Stimulated activated CD4-positive, alpha-beta T cell treated with anti-CD3 and anti-CD28 coated beads, Interleukin-12 subunit alpha, Interleukin-12 subunit beta, amount 100 ng/mL, for 24 hours (primary cell): ENCODE measurements at places on chromosomes 16 and 17.

- DNase-seq = peak; percentile 57
Measured at GRCh38 chr16:660459-661183, 7.3 kb upstream of the RHOT2 start.

DNA sequence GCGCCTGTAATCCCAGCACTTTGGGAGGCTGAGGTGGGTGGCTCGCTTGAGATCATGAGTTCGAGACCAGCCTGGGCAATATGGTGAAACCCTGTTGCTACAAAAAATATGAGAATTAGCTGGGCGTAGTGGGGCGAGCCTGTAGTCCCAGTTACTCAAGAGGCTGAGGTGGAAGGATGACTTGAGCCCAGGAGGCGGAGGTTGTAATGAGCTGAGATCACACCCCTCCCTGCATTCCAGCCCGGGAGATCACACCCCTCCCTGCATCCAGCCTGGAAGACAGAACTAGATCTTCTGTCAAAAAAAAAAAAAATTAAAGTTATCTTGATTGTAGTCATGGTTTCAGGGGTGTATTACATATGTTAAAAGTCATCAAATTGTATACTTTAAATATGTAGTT lies 26.8 kb upstream of the GLG1 start:
- no peak for DNase-seq

DNA sequence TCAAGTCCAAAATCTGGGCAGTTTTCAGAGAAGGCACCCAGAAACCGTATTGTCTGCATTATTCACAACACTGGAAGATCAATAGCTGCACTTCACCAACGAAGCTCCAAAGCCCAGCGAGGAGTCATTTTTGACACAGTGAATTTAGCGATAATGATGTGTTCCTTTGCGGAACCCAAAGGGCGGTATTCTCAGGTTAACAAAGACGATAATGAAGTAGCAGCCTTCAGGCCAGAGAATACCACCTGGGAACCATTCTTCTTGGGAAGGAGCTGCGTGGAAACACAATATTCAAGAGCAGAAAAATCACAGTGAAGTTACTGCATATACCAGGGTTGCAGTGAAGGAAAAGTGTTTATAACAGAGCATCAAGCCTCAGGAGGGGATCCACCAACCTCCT lies 381.0 kb downstream of the TOX3 start:
- DNase-seq = no peak

GRCh38 chr17:10155371-10156076 lies 42.9 kb downstream of the GAS7 start:
- DNase-seq = no peak

DNA sequence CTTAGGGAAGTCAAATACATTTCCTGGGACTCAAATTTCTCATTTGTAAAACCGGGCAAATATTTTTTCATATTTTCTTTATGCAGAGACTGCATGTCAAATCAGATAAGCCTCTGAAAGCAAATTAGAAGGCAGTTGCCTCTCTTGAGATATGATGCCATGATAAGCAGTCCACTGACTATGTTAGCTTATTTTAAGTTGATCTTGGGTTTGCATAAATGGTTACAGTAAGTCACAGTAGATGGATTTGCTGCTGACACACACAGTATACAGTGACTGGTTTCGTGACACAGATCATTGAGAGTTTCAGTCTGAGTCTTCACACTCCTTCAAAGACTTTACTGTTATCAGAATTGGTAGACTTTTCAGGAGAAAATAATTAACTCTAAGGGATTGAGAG lies 927.6 kb upstream of the CDH8 start:
- DNase-seq = no peak

DNA sequence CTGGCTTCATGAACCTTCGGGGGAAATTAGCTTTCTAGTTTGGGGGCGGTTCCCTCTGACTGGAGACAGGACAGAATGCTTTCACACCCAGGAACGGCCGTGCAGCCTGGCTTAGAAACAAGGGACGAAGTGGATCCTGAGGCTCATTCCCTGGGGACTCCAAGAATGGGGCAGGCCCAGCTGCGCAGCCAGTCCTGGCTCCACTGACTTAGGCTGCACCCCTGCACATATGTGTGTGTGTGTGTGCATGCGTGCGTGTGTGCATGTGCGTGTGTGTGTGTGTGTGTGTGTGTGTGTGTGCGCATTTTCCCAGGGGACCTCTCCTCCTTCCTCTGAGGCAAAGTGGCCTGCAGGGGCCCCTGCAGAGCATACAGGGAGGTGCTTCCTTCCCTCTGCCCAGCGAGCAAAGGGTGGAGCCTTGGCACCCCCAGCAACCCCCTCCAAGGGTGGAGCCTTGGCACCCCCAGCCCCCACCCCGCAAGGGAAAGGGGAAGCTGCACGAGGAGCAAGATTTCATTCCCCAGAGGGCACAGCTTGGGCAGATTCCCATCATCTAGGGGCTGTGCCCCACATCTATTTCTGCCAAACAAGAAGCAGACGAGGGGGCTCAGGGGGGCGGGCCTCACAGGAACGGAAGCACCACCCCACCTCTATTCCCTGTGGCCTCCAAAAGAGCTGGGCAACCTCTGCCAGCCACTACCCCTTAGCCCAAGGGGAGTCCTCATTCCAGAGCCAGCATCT lies 97.6 kb upstream of the CBX4 start:
- no peak for DNase-seq

DNA sequence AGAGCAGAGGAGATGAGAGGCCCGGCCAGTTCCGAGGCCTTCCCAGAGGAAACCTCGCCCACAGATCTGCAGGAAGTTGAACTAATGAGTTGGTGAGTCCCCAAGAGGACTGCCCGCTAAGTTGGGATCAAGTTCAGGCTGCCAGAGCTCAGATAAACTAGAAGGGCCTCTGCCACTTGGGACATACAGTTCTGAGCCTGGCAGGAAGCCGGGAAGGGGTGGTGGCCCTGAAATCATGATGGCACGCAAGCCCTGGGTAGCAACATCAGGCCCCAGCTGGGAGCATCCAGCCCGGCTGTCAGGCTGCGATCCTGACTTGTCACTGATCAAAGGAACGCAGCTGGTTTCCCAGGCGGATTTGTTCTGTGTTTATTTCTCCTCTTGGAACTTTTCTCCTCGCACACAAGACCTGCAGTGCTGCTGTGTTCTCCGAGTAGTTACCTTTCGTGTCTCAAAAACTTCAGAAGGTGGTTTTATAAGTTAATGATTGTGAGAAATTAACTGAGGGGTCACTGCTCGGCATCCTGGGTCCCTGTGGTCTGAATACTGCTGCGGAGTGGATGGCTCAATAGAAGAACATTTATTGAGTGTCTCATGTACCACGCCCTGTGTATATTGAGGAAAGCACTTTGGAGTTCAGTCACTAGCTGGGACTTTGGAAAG lies 8.0 kb upstream of the WFDC1 start:
- DNase-seq = no peak

- DNase-seq = peak; percentile 38
Measured at GRCh38 chr16:58459344-58460218, 40.4 kb upstream of the NDRG4 start.

DNA sequence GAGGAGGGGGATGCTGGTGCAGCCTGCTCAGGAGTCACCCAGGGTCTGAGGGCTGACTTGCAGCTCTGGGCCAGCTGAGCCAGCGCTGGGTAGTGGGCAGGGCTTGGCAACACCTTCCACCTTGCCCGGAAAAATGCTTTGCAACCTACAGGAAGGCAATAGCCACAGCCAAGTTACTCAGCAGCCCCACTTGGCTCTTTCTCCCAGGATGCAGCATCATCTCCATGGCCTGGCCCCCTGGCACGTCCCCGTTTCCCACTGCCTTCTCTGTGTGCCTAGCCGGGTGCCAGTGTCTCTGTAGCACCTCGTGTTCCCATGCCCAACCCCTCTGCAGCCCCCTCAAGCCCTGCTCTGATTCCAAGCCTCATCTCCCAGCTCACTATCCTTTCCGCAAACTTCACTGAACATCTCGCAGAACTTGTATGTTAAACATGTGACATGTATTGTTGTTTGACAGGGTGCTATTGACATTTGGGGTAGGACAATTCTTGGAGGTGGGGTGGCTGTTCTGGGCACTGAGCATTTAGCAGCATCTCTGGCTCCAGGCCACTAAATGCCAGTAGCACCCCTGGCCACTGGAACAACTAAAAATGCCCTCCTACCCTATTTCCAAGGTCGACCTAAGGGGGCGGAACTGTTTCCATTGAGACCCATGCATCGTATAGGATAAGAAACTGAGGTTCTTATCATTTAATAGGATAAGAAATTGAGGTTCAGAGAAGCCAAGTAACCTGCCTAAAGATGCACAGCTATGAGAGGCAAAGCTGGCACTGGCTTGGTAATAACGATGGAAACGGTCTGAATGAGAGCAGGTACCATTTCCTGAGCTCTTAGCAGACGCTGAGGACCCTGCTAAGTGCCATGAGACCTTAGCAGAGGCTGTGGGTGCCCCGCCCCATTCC lies 12.2 kb downstream of the DEXI start:
- no peak for DNase-seq

DNA sequence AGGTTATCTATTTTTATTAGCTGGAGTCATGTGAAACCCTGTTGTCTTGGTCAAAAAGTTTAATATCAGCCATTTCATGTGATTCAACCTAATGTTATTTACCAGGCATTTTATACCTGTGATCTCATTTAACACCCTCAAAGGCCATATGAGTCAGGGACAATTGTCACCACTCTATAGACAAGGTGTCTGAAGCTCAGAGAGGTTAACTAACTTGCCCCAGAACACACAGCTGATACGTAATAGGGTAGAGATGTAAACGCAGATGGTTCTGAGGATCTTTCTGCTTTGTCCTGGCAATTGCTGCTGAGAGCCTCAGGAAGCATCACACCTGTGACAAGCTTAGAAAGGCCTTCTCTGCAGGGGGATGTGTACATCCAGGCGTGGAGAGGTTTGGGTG lies 4.9 kb downstream of the CD300A start:
- no peak for DNase-seq

- peak; percentile 39 for DNase-seq
Measured at GRCh38 chr17:47850692-47851573, at the start of gene SP6. SP6 (minus strand) TSS chr17:47851163; CDS start chr17:47848429, 2,734 bp downstream.

DNA sequence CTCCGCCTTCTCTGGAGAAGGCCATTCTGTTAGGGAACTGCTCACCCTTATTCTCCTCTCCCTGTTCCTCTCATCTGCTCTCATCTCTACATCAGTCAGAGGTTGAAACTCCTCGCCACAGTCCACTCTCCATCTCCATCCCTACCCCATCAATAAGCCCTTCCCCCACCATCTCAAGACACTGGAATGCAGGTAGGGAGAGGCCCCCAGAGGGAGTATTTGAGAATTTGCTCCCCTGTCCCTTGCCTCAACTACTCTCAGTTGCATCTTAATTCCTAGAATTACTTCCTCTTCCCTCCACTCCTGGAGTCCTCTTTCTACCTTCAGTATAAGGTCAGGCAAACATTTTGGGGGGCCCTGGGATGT lies 2.0 kb upstream of the AATF start:
- no peak for DNase-seq

- no peak for DNase-seq
Measured at GRCh38 chr16:11004973-11005610, 60.7 kb downstream of the CLEC16A start.

- DNase-seq = no peak
Measured at GRCh38 chr17:36494674-36495073, 8.2 kb downstream of the ZNHIT3 start.

GRCh38 chr17:37661400-37662014 lies 18.3 kb upstream of the DDX52 start:
- no peak for DNase-seq

DNA sequence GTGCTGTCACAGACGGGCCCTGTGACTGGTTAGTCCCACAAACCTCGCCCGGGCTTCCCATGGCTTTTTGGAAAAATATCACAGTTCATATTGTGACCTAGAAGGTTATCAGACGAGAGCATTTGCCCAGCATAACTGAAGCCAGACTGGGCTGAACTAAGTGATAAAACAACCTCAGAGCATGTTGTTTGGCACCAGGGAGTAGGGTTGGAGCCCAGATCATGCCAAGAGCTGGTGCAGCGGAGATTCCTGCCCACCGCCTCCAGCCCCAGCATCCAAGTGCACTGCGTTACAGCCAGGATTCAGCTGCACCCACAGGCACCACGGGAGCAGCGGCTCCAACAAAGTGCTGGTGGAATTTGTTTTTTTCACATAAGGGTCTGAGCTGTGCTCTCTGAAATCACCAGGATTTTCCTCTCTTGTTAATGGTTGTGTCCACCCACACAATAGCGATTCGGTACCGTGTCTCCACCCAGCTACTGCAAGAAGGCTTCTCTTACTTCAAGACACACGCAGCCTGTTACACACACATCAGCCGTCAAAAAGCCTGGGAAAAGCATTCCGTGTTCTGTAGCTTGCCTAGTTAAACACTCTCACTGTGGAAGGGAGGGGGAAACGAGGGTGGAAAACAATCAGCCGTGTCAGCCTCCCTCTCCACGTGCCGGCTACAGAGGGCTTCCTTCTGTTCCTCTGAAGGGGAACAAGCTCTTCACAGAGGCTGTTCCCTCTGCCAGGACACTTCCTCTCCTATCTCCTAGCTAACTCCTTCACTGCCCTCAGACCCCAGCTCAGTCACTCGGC lies 273.8 kb downstream of the C16orf95 start:
- DNase-seq = no peak

DNA sequence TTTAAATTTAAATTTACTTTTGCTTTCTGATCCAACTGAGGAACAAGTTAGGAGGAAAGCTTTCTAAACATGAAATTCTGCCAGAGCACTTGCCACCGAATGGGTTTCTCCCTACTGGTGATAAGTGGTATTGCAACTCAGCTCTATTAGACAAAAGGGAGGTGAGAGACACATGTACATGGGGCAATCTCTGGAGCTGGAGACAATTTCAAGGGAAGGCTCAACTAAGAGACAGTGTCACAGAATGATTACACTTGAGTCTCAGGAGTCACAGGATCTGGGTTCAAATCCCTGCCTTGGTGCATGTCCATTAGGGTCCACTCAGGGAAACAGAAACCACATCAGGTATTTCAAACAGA lies 37.4 kb downstream of the SOCS1 start:
- DNase-seq = no peak

- DNase-seq = no peak
Measured at GRCh38 chr16:27698266-27698665, 148.3 kb downstream of the KATNIP start.

DNA sequence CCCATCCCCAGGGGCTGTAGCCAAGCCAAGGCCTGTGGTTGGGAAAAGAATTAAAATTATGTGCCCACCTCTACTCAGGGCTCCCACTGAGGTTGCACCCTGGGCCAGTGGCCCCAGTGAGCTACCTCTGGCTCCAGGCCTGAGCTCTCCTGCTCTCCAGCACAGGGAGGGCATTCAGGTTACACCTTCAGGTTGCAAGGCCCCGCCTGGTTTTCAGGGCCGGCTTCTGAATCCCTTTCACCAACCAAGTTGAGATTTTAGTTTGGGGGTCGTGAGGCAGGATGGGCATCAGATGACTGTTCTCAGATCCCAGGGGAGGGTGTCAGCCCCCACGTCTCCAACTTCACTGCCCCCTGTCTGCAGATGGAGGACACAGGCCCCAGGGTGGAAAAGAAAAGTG lies 8.0 kb upstream of the KATNB1 start:
- no peak for DNase-seq

GRCh38 chr16:85395913-85396878 lies 216.9 kb upstream of the GSE1 start:
- DNase-seq = no peak
